ENCODE measurements at places on chromosomes 6 and 20.
A peak's percentile ranks its signal among the peaks of the same experiment; 100 is the strongest.

DNA sequence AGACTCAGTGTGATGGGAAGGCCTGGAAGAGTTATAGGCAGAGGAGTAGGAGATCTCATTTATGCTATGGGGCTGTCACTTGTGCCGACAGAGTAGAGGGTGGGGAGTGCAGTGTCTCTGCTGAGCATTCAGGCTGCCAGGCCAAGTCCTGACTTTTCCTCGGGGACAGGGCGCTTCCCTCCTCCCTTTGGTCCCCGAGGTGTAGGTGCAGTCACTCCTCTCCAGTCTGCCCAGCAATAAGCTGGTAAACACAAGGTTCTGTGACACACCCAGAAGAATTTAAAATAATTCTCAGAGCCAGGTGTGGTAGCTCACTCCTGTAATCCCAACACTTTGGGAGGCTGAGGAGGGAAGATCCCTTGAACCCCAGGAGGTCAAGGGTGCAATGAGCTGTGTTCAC lies 109.4 kb downstream of the CRYBG1 start:
- no peak for DNase-seq

- no peak for DNase-seq
Measured at GRCh38 chr6:11854408-11855165, 76.0 kb upstream of the ADTRP start.

GRCh38 chr20:45629496-45630100 lies at the start of gene WFDC10A:
TSS of gene WFDC10A (plus strand) at chr20:45629739. CDS start at chr20:45629814, 75 bp downstream.
- DNase-seq = peak; percentile 10

DNA sequence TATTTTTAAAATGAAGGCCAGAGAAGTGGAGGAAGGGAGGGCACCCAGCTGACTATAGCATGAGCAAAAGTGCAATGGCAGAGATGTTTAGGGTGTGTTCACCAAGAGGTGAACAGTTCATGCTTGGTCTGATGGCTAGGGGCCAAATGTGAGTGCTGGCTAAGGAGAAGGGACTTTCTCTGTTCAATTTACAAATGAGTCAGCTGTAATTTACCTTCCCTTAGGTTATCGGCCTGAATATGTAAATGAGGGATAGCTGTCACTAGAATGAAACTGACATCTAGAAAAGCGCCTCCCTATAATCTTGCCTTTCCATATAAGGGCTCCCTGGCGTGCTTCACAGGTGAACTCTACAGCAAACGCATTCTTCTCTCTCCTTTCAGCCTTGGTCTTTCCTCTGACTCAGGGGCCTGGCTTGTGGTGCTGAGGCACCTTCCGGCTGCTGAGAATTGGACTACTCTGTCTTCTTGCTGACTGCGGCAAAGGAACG lies 114.7 kb upstream of the BACH2 start:
- DNase-seq = no peak

- no peak for DNase-seq
Measured at GRCh38 chr6:49453221-49453620, 9.8 kb downstream of the MMUT start.

DNA sequence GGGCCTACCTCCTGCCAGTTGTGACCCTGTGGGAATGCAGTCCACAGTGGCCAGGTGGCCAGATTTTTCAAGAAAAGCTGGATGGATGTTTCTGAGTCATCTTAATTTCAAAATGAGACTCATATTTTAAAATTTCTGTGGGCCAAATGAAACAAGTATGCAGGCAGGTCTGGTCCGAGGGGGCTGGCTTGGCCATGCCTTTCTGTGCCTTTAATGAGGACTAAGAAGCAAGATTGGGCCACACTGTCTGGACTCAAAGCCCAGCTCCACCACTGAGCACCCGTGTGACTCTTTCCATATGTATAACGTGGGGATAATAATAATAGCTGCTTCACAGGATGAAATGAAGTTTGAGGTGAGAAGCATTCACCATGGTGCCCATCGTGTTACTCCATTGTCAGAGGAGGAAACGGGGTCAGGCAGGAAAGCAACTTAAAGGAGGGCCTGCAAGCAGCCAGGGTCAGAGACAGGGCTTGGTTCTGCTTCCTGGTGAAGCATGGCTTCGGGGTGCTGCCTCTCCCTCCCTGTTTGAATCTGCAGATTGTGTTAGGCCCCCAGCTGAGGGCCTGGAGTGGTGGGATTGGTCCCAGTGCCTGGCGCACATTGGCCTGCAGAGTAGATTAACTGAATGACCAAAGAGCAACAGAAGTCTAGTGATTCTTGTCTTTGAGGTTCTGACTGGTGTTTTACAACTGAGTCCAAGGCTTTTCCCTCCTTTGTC lies 3.8 kb downstream of the SOX12 start:
- DNase-seq = no peak

DNA sequence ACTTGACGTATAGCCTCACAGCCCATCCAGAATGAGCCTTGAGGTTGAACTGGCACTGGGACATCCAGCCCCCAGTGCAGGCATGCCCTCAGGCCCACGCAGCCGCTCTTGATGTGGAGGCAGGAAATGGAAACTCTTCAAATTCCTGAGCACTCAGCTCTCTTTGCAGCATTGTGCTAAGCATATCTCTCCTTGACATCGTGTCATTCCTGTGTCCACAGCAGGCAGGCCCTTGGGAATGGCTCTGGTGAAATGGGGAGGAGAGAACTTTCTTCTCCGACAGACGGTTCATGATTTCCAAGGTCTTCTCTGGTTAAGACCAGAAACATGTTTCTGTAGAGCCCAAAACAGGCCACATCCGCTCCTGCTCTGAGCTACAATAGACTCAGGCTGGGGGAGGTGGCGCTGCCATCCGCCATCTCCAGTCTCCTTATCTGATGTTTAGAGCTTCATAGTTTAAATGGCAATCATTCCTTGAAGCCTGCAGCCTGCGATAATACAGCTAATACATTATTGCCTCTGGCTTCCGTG lies 248.8 kb downstream of the CDH4 start:
- no peak for DNase-seq

GRCh38 chr6:121597654-121598053 lies 162.2 kb downstream of the GJA1 start:
- DNase-seq = no peak

- no peak for DNase-seq
Measured at GRCh38 chr6:37236921-37237320, 20.7 kb upstream of the TBC1D22B start.
